IMR-90 (cell line): ENCODE measurements at places on chromosomes 6 and 20. TPM values are rescaled to one million over a fixed set of nuclear protein-coding genes. Genes with fewer than 3 reads are reported as not detected.

GRCh38 chr6:48318670-48319069 lies 207.7 kb upstream of the PTCHD4 start:
- no peaks in the 10 kb centered on the region for H3K27me3 ChIP-seq
- no peaks in the 10 kb centered on the region for H3K36me3 ChIP-seq
- H3K4me1 ChIP-seq = no peaks in the 10 kb centered on the region
- no peak overlapping the region for H3K4me3 ChIP-seq
- peak; percentile 78 for DNase-seq

Gene PTCHD4
- total RNA-seq = 0.72 and 1.1 TPM in 2 replicates

DNA sequence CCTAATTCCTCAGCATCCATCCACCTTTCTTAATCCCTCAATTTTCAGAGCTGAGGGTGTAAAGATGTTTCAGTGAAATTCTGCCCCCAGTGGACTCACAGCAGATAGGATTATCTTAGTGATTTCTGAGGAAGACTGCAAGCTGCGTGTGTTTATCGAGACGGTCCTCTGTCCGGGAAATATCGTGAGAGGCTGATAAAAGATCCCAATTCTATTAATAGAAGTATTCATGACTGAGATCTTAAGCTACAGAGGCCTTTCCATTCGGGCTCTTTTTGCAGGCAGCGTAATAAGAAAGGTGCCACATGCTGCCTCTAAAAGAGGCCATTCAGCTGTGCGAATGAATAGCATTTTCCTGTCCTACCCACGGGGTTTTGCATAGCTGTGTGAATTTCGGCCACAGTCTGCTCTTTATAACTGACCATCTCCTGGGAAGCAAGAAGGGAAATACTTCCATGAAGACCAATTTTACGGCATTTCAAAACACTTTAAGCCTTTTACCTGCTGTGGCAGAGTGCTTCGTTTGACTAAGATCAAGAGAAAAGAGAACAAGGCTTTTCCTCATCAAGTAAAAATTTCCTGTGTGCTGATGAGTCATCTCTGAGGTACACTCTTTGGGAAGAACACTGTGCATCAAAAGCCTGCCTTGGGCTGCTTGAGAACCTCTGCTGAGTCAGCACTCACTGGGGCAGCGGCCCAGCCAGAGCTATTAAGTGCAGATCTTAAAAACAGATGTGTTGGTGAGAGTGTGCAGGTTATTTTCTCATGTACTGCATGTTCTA lies 208.8 kb downstream of the ARHGAP18 start:
- H3K4me1 ChIP-seq = peaks cover 13% of the 10 kb centered on the region
- no peaks in the 10 kb centered on the region for H3K36me3 ChIP-seq
- peak overlapping the region; percentile 10; the same call in 1 of the 2 replicates for H3K27ac ChIP-seq
- no peaks in the 10 kb centered on the region for H3K27me3 ChIP-seq
- H3K4me3 ChIP-seq = no peak overlapping the region

DNA sequence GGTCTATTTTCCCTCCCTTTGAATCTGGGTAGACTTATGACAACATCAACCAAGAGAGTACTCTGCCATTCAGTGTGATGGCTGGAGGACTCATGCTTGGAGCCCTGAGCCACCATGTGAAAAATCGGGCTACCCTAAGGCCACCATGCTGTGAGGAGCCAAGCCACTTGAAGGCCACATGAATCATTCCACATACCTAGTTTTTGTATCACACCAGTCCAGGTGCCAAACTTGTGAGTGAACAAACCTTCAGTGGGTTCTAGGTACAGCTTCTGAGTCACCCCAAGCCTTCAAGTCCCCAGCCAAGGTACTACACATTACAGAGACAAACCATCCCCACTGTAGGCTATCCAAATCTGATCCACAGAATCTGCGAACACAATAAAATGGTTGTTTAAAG lies 37.4 kb upstream of the E2F3 start:
- H3K27me3 ChIP-seq = no peaks in the 10 kb centered on the region
- no peak overlapping the region for H3K27ac ChIP-seq
- H3K4me3 ChIP-seq = no peak overlapping the region
- H3K4me1 ChIP-seq = peaks cover 4% of the 10 kb centered on the region
- DNase-seq = no peak

Gene CYP24A1
- total RNA-seq = not detected in 2 replicates

GRCh38 chr20:18031888-18032509 lies 25.7 kb downstream of the OVOL2 start:
- no peaks in the 10 kb centered on the region for H3K36me3 ChIP-seq
- H3K27me3 ChIP-seq = peaks cover 7% of the 10 kb centered on the region
- no peaks in the 10 kb centered on the region for H3K4me1 ChIP-seq
- no peak overlapping the region for H3K27ac ChIP-seq

GRCh38 chr6:104686550-104687175 lies 173.1 kb downstream of the HACE1 start:
- no peaks in the 10 kb centered on the region for H3K27me3 ChIP-seq
- H3K4me1 ChIP-seq = peaks cover 1% of the 10 kb centered on the region; the same call in 1 of the 2 replicates
- DNase-seq = no peak
- H3K4me3 ChIP-seq = no peak overlapping the region

- H3K27ac ChIP-seq = no peak overlapping the region
- H3K4me3 ChIP-seq = no peak overlapping the region
- no peaks in the 10 kb centered on the region for H3K27me3 ChIP-seq
- H3K4me1 ChIP-seq = peaks cover under 1% of the 10 kb centered on the region; the same call in 1 of the 2 replicates
Observed at GRCh38 chr6:73738367-73739028, 42.5 kb downstream of the CD109 start.
